ENCODE measurements at places on chromosomes 16 and 17. TPM values are rescaled to one million over a fixed set of nuclear protein-coding genes. Genes with fewer than 3 reads are reported as not detected.

Gene SLC9A5
- polyA plus RNA-seq, result 1.1 TPM

Gene ALOX15
- not detected for polyA plus RNA-seq

Gene FOXL1
- polyA plus RNA-seq, result not detected

Gene CCDC144A
- polyA plus RNA-seq, result 2.4 TPM

Gene GRAP
- polyA plus RNA-seq, result not detected

Gene WNT3
- polyA plus RNA-seq, result 9.9 TPM

Gene MFSD6L
- not detected for polyA plus RNA-seq

Gene ADORA2B
- 3.2 TPM for polyA plus RNA-seq

Gene ASPHD1
- 5.0 TPM for polyA plus RNA-seq

Gene TP53TG3
- not detected for polyA plus RNA-seq

Gene SLFN14
- polyA plus RNA-seq, result not detected

Gene OR4D1
- 0.48 TPM for polyA plus RNA-seq

Gene CRYBA1
- not detected for polyA plus RNA-seq

Gene KRT27
- not detected for polyA plus RNA-seq

Gene TADA2A
- polyA plus RNA-seq, result 11.6 TPM

Gene KRT33B
- polyA plus RNA-seq, result not detected

Gene CACNA1H
- not detected for polyA plus RNA-seq

Gene SHBG
- polyA plus RNA-seq, result 2.5 TPM

Gene VWA3A
- polyA plus RNA-seq, result 0.70 TPM

Gene SLC43A2
- polyA plus RNA-seq, result 1.2 TPM

Gene IL34
- polyA plus RNA-seq, result 1.7 TPM

Gene SDR42E1
- not detected for polyA plus RNA-seq

Gene PPP1R27
- not detected for polyA plus RNA-seq
